ENCODE measurements at places on chromosomes 12 and 14.
A peak's percentile ranks its signal among the peaks of the same experiment; 100 is the strongest.

DNA sequence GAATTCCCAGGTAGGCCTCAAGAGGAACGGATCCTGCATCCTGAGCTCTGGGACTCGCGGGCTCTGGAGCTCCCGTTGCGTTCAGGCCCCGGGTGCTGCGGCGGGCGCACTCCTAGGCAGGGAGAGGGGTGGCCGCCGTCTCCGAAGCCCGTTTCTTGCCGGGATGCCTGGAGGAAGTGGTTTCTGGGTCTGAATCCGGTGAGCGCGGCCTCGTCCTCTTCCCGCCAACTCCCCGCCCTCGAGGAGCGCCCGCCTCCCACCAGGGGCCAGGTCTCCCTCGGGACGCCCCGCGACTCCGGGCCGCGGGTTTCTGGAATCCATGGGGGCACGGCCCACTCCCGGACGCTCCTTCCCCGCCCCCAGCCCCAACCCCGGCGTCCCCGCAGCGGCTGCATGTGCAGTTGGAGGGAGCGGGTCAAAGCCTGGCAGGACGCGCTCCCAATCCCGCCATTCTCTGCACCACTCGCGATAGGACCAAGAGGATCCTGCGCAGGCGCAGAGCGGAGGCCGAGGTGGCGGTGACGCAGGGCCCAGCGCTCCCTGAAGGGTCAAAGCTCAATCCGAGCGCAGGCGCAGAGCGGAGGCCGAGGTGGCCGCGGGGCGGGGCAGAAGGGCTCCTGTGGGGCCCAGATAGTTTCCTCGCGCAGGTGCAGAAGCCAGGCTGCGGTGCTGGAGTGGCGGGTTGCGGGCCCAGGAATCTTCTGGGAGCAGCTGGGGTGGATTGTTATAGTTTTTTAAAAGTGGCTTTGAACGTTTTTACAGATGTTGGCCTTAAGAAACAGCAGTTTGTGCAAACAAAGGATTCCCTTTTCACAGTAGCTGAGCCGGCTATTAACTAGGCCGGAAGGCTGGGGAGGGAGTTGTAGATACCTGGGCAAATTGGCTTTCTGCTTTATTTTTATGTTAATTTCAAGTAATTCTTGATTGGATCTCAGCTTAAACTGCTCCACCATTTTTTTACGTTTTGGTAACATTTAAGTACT lies 796.4 kb downstream of the AACS start:
- H3K27ac ChIP-seq, result peak overlapping the region; percentile 53
- H3K4me3 ChIP-seq, result no peak overlapping the region
- H3K27me3 ChIP-seq, result no peaks in the 10 kb centered on the region
- no peak for DNase-seq
- H3K36me3 ChIP-seq, result no peaks in the 10 kb centered on the region

DNA sequence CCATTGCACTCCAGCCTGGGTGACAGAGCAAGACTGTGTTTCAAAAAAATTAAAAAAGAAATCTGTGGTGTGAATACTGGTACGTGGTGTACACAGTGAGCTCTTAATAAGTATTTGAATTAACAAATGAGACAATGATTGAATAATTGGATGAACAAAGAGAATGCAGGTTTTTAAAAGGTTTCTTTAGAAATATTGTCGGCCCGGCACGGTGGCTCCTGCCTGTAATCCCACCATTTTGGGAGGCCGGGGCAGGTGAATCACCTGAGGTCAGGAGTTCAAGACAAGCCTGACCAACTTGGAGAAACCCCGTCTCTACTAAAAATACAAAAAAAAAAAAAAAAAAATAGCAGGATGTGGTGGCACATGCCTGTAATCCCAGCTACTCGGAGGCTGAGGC lies 6.6 kb downstream of the HIF1A start:
- H3K27ac ChIP-seq, result no peak overlapping the region
- H3K27me3 ChIP-seq, result no peaks in the 10 kb centered on the region
- peaks cover 9% of the 10 kb centered on the region for H3K4me1 ChIP-seq
- no peaks in the 10 kb centered on the region for H3K36me3 ChIP-seq
- no peak for DNase-seq
- H3K4me3 ChIP-seq, result no peak overlapping the region

- H3K27me3 ChIP-seq, result no peaks in the 10 kb centered on the region
- H3K4me3 ChIP-seq, result peak overlapping the region; percentile 99
- peaks cover 13% of the 10 kb centered on the region for H3K4me1 ChIP-seq
- H3K36me3 ChIP-seq, result no peaks in the 10 kb centered on the region
Measured at GRCh38 chr14:105315941-105316576, 1.5 kb downstream of the PACS2 start.

GRCh38 chr12:110853836-110854235 lies 7.0 kb downstream of the CCDC63 start:
- no peak for DNase-seq
- no peak overlapping the region for H3K4me3 ChIP-seq
- H3K36me3 ChIP-seq, result no peaks in the 10 kb centered on the region
- H3K27ac ChIP-seq, result no peak overlapping the region

- no peaks in the 10 kb centered on the region for H3K4me1 ChIP-seq
- peaks cover 25% of the 10 kb centered on the region for H3K27me3 ChIP-seq
- H3K36me3 ChIP-seq, result no peaks in the 10 kb centered on the region
- H3K27ac ChIP-seq, result no peak overlapping the region
- H3K4me3 ChIP-seq, result peak overlapping the region; percentile 13
- peak; percentile 32 for DNase-seq
Measured at GRCh38 chr12:78863482-78864402, 832 bp upstream of the SYT1 start.

GRCh38 chr12:112843287-112843686 lies 51.7 kb downstream of the RPH3A start:
- H3K4me1 ChIP-seq, result no peaks in the 10 kb centered on the region
- H3K4me3 ChIP-seq, result no peak overlapping the region
- peak; percentile 7 for DNase-seq
- no peaks in the 10 kb centered on the region for H3K36me3 ChIP-seq

DNA sequence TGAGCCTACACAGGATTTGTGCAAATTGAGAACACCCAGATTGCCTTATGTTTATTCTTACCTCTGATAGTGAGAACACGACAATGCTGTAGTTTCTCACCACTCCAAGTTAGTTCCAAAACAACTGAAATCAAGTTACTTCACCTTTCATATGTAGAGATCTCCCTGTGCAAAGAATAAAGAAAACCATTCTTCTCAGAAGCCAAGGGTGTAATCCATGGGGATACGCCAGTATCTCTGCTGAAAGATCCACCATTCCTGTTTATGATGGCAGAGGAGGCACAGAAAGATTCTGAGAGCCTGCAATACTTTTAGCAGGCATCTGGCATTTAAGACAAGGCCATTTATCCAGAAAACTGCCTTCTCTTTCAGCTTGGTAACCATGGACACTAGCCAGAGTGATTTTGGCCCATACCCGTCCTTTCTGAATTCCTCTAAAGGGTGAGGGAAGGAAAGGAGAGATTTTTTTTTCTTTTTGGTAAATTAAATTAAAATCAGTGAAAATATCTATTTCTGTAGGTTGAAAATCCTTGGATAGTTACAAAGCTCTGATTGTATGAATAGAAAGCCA lies 355.4 kb upstream of the FAR2 start:
- H3K4me1 ChIP-seq, result no peaks in the 10 kb centered on the region
- no peak overlapping the region for H3K4me3 ChIP-seq
- DNase-seq, result no peak
- H3K27ac ChIP-seq, result no peak overlapping the region
- H3K27me3 ChIP-seq, result no peaks in the 10 kb centered on the region

GRCh38 chr14:76696361-76696760 lies 64.9 kb upstream of the VASH1 start:
- H3K27me3 ChIP-seq, result no peaks in the 10 kb centered on the region
- no peak overlapping the region for H3K27ac ChIP-seq
- no peak overlapping the region for H3K4me3 ChIP-seq
- H3K36me3 ChIP-seq, result no peaks in the 10 kb centered on the region
- DNase-seq, result no peak

- DNase-seq, result no peak
- peaks cover 18% of the 10 kb centered on the region for H3K27me3 ChIP-seq
- no peaks in the 10 kb centered on the region for H3K36me3 ChIP-seq
- no peak overlapping the region for H3K4me3 ChIP-seq
Measured at GRCh38 chr12:23954332-23954731, 4.9 kb upstream of the SOX5 start.

DNA sequence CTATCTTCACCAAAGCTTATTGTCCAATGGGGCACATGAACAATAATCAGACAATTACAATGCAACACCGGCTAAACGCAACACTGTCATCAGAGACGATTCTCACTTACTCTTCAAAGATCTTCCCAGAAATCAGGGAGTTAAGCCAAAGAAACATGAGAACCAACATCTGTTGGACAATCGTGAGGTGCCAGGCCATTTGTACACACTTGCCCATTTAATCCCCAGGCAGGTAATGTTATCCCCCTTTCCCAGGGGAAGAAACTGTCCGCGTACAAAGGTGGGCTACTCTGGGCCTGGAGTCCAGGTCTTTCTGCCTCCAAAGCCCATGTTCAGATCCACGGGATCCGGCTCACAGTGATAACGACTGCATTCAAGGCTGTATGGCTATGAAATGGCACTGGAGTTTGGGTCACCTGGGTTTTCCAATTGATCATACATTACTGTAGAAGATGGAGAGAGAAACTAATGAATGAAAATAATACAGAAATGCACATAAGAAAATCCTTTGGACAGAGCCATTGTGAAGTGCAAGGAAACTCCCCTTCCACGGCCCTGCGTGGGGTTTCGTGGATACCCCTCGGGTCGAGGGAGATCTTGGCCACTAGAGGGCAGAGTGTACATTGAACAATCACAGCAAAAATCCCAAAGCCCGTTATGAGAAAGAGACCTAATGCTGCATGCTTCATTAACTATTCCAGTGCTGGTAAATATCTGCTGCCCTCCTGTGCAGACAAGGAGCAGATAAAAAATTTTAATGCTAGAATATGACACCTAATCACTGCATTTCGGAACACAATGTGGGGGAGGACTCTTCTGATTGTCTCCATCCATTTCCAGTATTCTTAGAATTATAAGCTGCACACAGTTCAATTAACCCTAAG lies 111.4 kb downstream of the EGLN3 start:
- no peak overlapping the region for H3K27ac ChIP-seq
- no peak overlapping the region for H3K4me3 ChIP-seq
- no peaks in the 10 kb centered on the region for H3K4me1 ChIP-seq
- no peaks in the 10 kb centered on the region for H3K27me3 ChIP-seq

DNA sequence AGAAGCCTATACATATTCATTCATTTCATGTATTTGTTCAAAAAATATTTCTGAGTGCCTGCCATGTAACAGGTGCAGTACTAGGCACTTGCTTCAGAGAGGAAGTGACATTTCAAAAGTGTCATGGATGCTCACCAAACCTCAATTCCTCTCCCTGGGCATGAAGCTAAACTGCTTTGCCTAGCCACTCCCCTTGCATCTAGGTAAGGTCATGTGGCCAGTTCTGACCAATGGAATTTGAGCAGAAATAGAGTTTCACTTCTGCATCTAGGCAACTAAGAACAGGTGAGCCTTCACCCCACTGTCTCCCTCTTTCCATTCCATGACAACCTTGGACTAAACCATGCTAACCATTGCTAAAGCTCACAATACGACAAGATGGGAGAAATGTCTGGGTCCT lies 27.6 kb downstream of the TC2N start:
- H3K36me3 ChIP-seq, result peaks cover 2% of the 10 kb centered on the region
- no peaks in the 10 kb centered on the region for H3K4me1 ChIP-seq
- no peak overlapping the region for H3K27ac ChIP-seq
- no peak for DNase-seq
- H3K4me3 ChIP-seq, result no peak overlapping the region

DNA sequence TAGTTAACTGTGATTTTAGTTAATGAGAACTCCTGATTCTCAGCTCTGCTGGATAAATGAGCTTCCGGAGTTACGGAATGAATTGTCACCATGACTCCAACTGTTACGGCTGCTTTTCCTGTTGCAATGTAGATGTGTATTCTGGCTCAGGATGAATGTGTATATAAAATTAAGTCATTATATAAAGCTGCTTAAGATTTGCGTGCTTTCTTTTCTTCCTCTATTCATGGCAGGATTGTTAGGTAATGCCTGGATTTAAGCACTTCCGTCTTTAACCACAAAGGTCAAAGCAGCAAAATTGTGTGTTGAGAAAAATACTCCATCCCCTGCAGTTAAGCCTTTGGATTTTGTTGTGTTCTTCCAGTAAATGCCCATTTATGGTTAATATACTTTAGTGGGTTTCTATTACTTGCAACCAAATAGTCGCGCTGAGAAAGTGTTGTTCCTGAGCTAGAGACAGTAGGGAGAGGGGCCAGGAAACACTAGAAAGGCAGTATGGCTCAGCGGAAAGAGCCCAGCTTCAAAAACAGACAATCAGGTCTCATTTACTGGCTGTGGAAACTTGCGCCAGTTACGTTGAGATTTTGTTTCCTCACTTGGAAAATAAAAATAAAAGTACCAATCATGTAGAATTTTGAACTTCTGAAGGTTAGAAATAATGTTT lies 9.4 kb upstream of the CCDC175 start:
- DNase-seq, result no peak
- no peak overlapping the region for H3K27ac ChIP-seq

DNA sequence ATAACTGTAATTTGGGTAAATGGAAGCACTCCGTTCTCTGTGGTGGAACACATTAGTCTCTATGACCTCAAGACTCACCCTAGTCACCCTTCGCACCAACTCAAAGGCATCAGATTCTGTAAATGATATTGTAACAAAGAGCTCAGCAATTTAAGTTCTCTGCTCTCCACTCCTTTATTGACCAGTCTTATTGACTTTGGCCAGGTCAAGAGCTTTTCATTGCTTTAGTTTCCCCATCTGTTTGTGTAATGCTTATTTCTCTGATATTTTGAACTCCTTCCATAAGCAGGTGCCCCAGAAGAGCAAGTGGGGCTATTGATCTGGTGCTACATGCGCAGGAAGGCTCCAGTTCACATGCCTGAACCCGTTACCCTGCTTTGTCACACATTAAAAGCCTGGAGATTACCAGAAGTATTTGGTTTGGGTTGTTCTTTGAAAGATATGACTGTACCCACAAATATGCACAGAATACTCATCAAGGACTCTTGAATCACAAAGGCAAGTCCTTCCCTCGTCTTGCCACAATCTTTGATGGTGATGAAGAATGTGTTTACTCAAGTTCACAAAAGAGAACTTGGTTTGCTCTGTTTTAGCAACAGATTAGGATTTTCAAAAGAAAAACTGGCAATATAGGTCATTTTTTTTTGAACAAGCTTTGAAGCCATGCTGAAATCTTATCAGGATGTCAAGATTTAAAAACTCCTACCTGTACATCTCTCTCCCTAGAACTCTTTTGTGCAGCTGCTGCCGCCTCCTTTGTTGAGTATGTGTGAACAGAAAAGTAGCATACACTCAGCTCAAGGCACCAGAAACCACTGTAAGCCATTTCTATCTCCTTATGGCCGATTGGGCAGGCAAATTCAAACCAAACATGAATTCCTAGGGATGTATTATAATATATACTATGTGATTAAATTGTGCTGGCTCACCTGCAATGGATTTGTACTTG lies 193.9 kb downstream of the BCAT1 start:
- H3K4me1 ChIP-seq, result no peaks in the 10 kb centered on the region
- DNase-seq, result no peak
- no peaks in the 10 kb centered on the region for H3K27me3 ChIP-seq
